Nephron progenitor cell (in vitro differentiated cells): ENCODE measurements at places on chromosomes 16 and 17.

DNA sequence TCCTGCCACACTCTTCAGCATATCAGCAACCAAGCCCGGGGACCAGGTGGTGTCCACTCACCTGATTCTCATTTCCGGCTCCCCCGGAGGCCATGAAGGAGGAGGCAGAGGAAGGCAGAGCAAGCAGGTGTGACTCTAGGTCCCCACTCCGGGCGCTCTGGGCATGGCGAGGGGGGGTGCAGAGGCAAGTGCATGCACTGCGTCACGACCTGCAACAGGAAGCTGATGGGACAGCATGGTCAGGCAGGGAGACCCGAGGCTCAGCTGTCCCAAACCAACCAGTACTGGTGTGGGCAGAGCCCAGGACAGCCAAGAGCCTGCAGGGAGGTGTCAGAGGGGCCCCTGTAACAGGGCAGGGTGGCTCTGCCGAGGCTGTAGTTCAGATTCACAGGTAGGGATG, 2.1 kb upstream of the ENGASE start:
- no peaks in the 10 kb centered on the region for H3K36me3 ChIP-seq
- no peak overlapping the region for H3K4me3 ChIP-seq
- H3K27me3 ChIP-seq = peaks cover 35% of the 10 kb centered on the region

DNA sequence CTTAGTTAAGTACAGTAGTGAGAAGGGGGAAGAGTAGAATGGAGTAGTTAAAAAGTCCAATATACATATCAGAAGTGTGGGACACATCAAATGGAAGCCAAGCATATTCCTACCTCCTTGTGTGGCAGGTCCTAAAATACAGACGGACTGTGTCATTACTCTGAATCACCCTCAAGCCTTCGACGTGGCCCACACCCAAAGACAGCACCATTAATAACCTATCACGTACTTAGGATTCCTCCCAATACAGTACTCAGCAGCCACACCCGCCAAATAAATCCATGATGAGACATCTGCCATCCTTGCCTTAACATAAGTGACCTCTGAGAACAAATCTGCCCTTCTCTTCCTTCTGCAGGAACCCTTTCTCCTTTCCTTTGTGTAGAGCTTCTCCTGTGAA, 38.9 kb downstream of the UBE2G1 start:
- peaks cover 48% of the 10 kb centered on the region for H3K36me3 ChIP-seq
- H3K27ac ChIP-seq = peak overlapping the region; percentile 55
- DNase-seq = no peak
- no peak overlapping the region for H3K4me3 ChIP-seq
- H3K4me1 ChIP-seq = peaks cover 9% of the 10 kb centered on the region

- H3K27me3 ChIP-seq = peaks cover 33% of the 10 kb centered on the region
- DNase-seq = no peak
- no peak overlapping the region for H3K27ac ChIP-seq
- peaks cover 45% of the 10 kb centered on the region for H3K4me1 ChIP-seq
Measured at GRCh38 chr17:80982426-80982974, 9.1 kb upstream of the CHMP6 start.

DNA sequence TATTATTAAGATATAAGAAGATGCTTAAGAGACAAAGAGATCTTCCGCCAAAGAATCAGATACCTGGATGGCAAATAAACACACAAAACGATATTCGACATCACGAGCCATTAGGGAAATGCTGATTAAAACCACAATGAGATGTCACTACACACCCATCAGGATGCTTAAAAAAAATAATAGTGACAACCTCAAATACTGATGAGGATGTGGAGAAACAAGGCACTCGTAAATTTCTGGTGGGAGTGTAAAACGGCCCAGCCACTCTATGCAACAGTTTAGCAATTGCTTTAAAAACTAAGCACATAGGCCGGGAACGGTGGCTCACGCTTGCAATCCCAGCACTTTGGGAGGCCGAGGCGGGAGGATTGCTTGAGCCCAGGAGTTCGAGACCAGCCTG, 39.4 kb downstream of the TBC1D16 start:
- H3K4me3 ChIP-seq = no peak overlapping the region
- DNase-seq = no peak
- peaks cover 24% of the 10 kb centered on the region for H3K4me1 ChIP-seq

DNA sequence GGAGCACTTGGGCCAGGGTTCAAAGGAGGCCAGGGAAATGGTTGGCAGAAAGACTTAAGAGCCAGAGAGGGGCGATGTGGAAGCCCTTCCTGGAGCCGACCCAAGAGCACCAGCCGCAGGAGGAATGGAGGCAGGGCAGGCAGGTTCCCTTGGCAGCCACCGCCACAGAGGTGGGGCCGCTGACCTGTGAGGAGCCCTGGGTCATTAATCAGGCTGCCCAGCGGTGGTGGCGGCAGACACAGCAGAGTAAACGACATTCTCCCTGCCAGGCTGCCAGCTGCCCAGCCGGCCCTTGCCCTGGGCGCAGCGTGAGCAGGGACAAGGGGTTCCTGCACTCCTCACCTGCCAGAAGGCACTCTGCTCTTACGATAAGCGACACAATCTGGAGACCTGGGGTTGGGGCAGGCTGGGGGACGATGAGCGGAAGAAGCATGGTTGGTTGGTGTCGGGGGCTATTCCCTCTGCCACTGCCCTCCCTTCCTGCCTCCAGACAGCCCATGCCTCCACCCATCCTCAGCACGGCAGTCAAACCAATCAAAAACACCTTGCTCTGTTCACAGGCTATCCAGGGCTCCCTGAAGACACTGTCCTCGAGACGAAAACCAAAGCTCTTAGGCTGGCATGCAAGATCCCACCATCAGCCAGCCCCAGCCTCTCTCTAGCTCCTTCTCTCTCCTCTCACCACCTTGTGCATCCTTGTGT, 40.9 kb downstream of the PLXDC1 start:
- H3K27ac ChIP-seq = no peak overlapping the region
- peaks cover 6% of the 10 kb centered on the region for H3K27me3 ChIP-seq
- peak; percentile 54 for DNase-seq
- peak overlapping the region; percentile 39 for H3K4me3 ChIP-seq
- H3K36me3 ChIP-seq = no peaks in the 10 kb centered on the region
